ENCODE measurements at places on chromosomes 4 and X. TPM values are rescaled to one million over a fixed set of nuclear protein-coding genes. Genes with fewer than 3 reads are reported as not detected.

DNA sequence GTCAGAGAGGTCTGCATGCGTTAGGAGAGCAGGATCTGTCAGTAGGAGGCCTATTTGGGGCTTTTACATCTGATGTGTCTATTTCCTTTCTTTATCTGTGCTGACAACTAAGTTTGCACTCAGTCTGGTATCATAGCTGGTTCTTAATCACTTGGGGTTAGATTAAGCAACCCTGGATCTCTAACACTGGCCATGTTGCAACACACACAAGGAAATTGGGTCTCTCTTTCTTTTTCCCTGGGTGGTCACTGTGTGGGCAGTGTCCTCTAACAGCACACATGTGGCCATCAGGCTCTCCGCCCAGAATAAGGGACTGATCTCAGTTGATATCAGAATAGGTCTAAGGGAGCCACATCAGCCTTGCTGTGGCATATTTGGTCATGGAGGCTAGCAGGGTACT, 38.9 kb downstream of the IGFBP7 start:
- DNase-seq, result no peak

DNA sequence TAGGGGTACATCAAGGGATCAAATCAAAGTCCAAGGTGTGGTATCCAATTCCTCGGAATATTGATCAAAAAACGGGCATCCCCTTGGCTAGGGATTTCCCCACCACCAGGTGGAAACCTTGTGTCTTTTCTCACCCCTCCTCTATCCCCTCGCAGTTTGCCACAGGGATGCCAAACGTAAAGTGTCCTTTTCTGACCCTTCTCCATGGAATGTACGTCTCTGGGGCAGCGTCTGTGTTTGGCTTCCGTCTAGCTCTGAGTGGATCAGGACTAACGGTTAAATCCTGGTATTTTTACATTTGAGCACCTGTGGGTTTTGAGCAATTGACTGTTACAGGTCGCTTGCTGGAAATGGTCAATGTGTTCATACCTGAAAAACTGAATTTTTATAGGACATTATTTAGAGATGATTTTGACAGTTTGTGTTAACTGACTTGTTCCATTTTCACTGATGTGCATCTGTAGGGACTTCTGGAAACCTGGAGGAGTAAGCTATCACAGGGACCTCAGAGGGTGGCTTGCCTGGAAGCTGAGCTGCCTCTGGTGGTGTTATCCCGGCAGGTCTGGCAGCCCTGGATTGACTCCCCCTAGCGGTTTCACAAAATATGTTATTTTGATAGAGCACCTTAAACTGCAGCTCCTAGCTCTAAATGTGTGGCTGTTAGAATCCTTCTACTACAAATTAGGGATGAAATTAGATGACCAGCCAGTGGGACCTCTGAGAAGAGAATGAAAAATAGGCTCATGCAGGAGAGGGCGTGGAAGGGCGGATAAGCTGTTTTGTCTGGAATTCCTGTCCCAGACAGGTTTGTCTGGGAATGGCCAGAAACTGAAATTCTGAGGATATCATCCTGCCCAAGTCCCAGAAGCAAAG, 8.8 kb upstream of the MGST2 start:
- DNase-seq, result peak; percentile 78

DNA sequence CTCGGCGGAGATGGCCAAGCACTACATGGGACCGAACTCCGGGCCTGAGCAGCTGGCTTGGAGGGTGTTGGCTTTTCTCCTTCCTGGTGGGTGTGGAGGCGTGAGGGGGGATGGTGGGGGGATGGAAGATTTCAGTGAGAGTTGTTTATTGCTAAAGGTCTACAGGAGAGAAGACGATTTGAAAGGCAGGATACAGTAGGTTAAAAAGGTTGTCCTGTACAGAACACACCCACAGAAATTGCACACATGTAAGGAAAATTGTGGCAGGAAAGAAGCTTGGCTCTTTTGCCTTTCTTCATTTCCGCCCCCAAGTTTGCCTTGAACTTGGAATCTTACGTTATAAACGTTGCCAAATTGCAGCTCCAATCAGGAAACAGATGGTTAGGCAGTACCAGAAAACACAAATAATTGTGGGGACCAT, 74.1 kb upstream of the STOX2 start:
- DNase-seq, result no peak

- no peak for DNase-seq
Measured at GRCh38 chrX:31608638-31609037, 536.8 kb upstream of the FTHL17 start.

DNA sequence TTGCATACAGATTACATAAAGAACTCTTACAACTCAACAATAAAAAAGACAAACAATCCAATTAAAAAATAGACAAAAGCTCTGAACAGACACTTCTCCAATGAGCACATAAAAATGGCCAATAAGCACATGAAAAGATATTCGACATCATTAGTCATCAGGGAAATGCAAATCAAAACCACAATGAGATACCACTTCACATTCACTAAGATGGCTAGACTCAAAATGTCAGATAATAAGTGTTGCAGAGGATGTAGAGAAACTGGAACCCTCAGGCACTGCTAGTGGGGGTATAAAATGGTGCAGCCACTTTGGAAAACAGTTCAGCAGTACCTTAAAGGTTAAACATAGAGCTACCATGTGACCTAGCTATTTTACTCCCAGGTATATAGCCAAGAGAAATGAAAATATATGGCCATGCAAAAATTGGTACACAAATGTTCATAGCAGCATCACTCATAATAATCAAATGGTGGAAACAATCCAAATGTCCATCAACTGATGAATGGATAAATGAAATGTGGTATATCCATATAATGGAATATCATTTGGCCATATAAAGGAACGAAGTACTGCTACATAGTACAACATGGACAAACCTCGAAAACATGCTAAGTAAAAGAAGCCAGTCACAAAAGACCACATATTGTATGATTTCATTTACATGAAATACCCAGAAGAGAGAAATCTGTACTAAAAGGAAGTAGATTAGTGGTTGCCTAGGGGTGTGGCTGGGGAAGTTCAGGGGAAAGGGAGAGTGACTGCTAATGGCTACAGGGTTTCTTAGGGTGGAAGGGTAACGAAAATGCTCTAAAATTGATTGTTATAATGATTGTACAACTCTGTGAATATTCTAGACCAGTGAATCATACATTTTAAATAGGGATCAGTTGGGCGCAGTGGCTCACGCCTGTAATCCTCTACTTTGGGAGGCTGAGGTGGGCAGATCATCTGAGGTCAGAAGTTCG, 29.4 kb downstream of the SASH3 start:
- DNase-seq, result no peak

The GAGE12E gene
- total RNA-seq, result 34.1 TPM

DNA sequence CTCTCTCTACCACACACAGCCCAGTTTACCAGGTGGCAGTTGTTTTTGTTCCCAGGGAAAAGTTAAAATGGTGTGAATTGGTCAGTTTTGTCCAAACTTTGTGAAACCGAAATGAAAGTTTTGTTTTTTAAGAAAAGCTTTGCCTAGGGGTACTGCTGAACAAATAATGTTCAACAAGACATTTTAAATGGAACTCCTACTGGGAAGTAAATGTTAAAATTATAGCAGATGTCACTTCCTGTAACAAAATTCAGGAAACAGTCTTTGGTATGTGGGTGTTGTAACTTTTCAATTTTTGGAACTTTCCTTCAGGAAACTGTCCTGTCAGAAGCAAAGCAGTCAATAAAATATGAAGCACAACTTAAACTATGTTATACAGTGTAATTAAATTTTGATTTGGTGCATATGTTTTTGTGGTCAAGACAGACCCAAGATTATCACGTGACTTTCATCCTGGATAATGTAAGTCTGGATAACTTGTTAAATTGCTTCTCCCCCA, 79.5 kb downstream of the AFF1 start:
- no peak for DNase-seq

GRCh38 chr4:133268205-133268604, 119.1 kb downstream of the PCDH10 start:
- DNase-seq, result no peak

DNA sequence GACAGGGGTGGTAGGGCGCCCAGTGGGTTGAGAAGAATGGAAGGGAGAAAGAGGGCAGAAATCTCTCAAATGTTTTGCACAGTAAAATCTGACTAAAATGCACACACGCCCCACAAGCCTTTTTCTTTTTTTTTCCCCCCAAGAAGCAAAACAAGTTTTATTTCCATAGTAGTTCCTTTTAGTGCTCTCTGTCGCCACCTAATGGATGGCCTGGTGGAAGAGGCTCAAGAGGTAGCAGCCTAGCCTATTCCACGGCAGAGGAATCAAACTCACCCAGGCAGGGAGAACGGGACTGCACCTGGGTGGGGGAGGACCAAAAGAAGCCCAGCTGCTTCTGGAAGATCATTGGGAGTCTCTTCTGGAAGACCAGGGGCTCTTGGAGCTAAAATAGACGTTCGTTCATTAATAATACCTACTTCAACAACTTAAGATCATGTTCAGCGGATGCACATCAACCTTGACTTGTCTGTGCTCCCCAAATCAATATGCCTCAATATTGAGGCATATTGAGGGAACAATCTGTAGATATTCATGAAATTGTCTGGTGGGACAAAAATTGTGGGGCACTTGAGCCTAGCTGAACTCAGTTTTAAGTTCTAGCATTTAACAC, 31.6 kb upstream of the IRAK1 start:
- peak; percentile 69 for DNase-seq

The GDPD2 gene
- not detected for total RNA-seq

DNA sequence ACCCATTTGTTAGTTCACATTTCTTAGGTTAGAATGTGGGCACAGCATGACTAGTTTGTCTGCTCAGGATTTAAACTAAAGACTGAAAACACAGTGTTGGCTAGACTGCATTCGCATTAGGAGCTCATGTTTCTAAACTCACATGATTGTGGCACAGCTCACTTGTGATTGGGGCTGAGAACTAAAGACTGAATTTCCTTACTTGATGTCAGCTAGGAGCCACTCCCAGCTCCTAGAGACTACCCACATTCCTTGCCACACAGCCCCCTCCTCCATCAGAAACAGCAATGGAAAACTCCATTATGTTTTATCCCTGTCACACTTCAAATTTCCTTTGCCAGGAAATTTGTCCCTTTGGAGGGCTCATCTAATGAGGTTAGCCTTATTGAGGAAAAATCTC, 170.2 kb upstream of the NUDT6 start:
- no peak for DNase-seq

DNA sequence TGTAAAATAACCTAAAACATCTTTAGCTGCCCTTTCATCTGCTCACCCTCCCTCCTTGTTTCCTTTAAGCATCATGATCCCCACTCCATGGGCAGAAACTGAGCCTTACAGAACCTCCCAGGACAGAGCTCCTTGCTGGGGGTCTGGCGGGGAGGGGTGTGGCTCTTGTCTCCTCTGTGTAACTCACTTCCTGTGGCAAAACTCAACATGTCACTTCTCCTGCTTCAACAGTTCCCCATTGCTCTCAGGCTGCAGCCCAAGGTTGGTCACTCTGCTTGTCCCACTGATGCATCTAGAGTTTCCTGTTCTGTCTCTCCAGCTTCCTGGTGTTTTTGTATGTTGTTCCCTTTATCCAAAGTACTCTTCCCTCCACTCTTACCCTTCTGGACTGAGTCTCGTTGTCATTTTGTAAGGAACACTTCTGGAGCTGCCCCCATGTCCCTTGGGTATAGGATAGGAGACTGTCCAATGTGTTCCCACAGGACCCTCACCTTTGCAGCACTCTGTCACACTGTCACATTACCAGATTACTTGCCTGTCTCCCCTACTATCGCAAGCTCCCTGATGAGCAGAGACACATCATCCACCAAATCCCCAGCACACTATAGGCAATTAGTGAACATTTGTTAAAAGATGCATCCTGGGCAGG, 19.6 kb downstream of the TMEM31 start:
- no peak for DNase-seq

The GIMD1 gene
- total RNA-seq, result not detected

DNA sequence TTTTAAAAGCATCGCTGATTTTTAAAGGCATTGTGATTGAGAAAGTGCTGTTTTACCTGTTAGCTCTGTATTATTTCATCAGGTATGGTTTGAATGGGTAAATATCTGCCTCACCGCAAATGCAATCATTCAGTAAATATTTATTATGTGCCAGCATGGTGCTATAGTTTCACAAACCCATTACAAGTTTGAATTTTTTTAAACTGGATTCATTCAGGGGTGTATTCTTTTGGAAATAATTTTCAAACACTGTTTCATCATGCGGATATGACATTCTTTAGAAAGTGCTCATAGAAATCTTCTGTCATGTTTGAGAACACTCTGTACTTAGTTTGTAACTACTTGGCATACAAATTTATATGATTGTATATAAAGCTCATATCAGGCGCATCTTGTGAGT, 37.2 kb downstream of the LIMCH1 start:
- no peak for DNase-seq

The BMX gene
- total RNA-seq, result 0.40 TPM

Data from SK-MEL-5 (cell line).